A673 (cell line): ENCODE measurements at places on chromosomes 11 and 22. TPM values are rescaled to one million over a fixed set of nuclear protein-coding genes. Genes with fewer than 3 reads are reported as not detected.

DNA sequence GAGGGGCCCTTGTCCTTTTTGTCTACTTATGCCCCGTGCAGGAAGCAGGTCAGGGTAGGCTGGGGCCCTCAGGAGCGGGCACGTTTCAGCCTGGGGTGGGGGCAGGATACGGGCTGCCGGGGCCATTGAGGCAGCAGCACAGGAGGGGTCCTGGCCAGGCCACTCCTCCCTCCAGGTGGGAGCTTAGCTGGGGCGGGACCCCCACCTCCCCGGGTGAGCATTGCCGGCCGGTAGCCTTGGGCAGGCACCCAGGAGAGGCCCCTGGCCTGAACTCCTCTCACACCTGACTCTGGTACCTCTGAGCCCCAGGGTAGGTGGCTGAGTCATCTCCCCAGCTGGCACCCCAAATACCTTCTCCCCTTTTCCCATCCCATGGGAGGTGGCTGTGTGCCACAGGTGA lies 5.0 kb upstream of the MUC6 start:
- H3K27ac ChIP-seq, result no peak overlapping the region
- no peaks in the 10 kb centered on the region for H3K4me1 ChIP-seq

- H3K27ac ChIP-seq, result no peak overlapping the region
- no peak for DNase-seq
- no peaks in the 10 kb centered on the region for H3K36me3 ChIP-seq
- H3K27me3 ChIP-seq, result no peaks in the 10 kb centered on the region
- peaks cover 4% of the 10 kb centered on the region for H3K4me1 ChIP-seq
Measured at GRCh38 chr22:46636221-46637002, 16.2 kb downstream of the GRAMD4 start.

- no peak overlapping the region for H3K27ac ChIP-seq
- no peaks in the 10 kb centered on the region for H3K27me3 ChIP-seq
- DNase-seq, result peak; percentile 0
- H3K36me3 ChIP-seq, result no peaks in the 10 kb centered on the region
- H3K4me1 ChIP-seq, result no peaks in the 10 kb centered on the region
- no peak overlapping the region for H3K4me3 ChIP-seq
Measured at GRCh38 chr11:23991165-23991539, 505.7 kb upstream of the LUZP2 start.

DNA sequence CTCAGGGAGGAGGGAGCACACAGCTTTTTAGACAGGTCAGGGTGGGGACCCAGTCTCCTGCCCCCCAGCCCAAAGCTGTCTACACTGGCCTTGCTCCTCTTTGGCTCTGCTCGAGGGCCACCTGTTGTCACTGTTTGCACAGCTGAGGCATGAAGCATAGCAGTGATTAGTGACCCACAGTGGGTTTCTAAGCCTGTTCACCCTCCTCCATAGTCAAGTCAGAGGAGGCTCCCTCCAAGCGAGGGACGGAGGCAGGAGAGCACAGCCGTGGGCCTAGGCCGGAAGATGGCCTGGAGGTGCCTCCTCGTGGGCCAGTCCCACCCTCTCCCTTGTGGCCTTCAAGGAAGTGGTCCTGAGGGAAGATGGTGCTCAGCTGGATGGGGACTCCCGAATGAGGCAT lies 241.1 kb downstream of the GRIK4 start:
- no peak overlapping the region for H3K4me3 ChIP-seq
- H3K4me1 ChIP-seq, result no peaks in the 10 kb centered on the region
- H3K27me3 ChIP-seq, result no peaks in the 10 kb centered on the region
- no peak for DNase-seq

GRCh38 chr11:74022546-74022945 lies 13.7 kb upstream of the UCP3 start:
- no peaks in the 10 kb centered on the region for H3K36me3 ChIP-seq
- no peaks in the 10 kb centered on the region for H3K4me1 ChIP-seq
- no peak for DNase-seq
- no peak overlapping the region for H3K27ac ChIP-seq

DNA sequence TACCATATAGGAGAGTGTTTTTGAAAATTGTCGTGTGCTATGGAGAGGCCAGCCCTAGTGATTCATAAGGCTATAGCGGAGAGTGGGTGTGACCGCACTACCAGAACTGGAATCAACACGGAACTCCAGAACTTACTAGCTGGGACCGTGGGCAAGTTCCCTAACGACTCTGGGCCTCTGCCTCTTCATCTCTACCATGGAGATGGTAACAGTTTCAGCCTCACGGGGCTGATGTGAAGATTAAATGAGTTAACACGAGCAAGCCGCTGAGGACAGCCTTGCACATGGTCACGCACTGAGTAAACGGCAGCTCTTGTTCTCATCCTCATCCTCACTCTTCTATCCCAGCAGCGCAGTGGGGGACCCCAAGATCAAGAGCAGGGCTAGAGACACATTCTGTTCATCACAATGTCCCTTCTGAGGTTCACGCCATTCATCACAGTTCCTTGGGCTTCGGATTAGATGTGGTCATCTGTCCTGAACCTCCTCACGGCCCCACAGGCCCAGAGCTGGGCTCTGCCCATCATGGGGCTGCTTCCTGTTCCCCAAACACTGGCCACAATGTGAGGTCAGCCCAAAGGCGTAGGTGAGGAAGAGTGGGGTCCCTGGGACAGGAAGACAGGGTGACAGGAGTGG lies 47.2 kb upstream of the CD5 start:
- DNase-seq, result no peak
- no peaks in the 10 kb centered on the region for H3K27me3 ChIP-seq
- H3K27ac ChIP-seq, result no peak overlapping the region
- H3K4me3 ChIP-seq, result no peak overlapping the region
- no peaks in the 10 kb centered on the region for H3K36me3 ChIP-seq

DNA sequence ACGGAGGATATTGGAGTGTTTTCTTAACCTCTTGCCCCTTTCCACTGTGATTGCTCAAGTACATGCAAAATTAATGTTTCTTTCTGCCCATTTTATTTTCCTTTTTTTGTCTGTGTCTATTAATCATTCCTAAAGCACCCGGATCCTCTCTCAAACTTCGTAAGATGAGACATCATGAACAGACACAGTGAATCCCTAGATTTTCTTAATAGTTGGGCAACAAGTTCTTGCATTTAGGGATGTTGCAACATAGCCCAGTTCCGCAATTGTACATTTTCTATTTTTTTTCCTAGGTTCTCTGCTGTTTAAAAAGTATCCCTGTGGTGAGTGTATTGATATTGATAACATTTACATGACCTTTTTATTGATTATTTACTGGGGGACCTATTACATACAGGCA lies 2.9 kb downstream of the FAM111A start:
- peaks cover 22% of the 10 kb centered on the region for H3K4me1 ChIP-seq
- H3K4me3 ChIP-seq, result peak overlapping the region; percentile 68
- peaks cover 28% of the 10 kb centered on the region for H3K36me3 ChIP-seq
- H3K27me3 ChIP-seq, result no peaks in the 10 kb centered on the region

DNA sequence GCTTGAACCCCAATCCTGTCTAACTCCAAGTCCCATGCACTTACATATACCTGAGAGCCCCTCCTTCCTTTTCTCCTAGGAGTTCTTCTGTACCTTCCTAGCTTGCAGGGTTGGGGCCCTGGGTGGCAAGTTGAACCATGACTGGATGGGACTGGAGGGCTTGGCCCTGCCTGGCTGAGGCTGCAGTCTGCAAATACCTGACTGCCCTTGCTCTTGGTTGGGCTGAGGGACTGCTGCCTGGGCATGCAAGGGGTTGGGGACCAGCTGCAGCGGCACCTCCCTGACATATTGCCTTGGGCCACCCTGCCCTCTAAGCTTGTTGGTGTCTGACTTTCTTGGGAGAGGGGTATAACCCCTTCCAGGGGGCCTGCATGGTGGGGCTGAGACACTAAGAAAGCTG lies 9.8 kb upstream of the SLC39A13 start:
- H3K4me1 ChIP-seq, result peaks cover 15% of the 10 kb centered on the region
- no peak overlapping the region for H3K27ac ChIP-seq
- H3K4me3 ChIP-seq, result no peak overlapping the region
- DNase-seq, result no peak
- H3K27me3 ChIP-seq, result no peaks in the 10 kb centered on the region
- no peaks in the 10 kb centered on the region for H3K36me3 ChIP-seq

GRCh38 chr22:33397381-33397907 lies 339.3 kb upstream of the SYN3 start:
- no peak for DNase-seq
- no peak overlapping the region for H3K4me3 ChIP-seq
- H3K27ac ChIP-seq, result no peak overlapping the region
- H3K4me1 ChIP-seq, result no peaks in the 10 kb centered on the region
- H3K27me3 ChIP-seq, result no peaks in the 10 kb centered on the region
- H3K36me3 ChIP-seq, result no peaks in the 10 kb centered on the region

Gene CSNK2A3
- total RNA-seq, result 1.1 and 1.4 TPM in 2 replicates

Gene CEP126
- 2.3 and 3.1 TPM in 2 replicates for total RNA-seq

Gene PLEKHB1
- 0.15 TPM in 1 of 2 replicates, not detected in the other for total RNA-seq

Gene SPI1
- not detected in 2 replicates for total RNA-seq

Gene C11orf42
- total RNA-seq, result not detected in 2 replicates

Gene OR52H1
- total RNA-seq, result not detected in 2 replicates

Gene HSPB2
- total RNA-seq, result not detected in 2 replicates

Gene BEST1
- total RNA-seq, result 5.3 and 8.6 TPM in 2 replicates

Gene OR5T3
- not detected in 2 replicates for total RNA-seq

Gene KCNK4
- total RNA-seq, result 0.26 TPM in 1 of 2 replicates, not detected in the other

Gene ABTB2
- total RNA-seq, result 40.7 and 46.3 TPM in 2 replicates

Gene OR11H1
- total RNA-seq, result not detected in 2 replicates

Gene TEX54
- 0.77 TPM in 1 of 2 replicates, not detected in the other for total RNA-seq
